ENCODE measurements at places on chromosomes 5 and 9.

DNA sequence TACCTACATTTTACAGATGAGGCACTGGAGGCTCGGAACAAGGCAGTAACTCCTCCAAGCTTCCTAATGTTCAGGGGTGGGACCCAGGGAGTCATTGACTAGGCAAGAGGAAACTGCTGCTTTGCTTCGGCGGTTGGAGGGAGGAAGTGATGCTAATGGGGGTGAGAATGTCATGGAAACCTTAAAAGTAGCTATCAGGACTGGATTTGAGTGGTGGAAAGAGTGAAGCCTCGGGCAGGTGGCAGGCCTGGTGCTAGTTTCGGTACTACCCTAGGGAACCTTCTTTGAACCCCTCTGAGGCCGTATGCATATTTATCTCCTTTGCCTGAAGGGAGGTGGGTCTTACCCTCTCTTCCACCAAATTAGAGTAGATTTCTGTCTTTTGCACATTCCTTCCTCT lies 1.6 kb downstream of the BSPRY start:
- no peak for DNase-seq

GRCh38 chr5:143234162-143234842 lies 169.2 kb downstream of the NR3C1 start:
- no peak for DNase-seq

GRCh38 chr5:16147179-16147900 lies 32.3 kb downstream of the MARCHF11 start:
- DNase-seq: no peak

DNA sequence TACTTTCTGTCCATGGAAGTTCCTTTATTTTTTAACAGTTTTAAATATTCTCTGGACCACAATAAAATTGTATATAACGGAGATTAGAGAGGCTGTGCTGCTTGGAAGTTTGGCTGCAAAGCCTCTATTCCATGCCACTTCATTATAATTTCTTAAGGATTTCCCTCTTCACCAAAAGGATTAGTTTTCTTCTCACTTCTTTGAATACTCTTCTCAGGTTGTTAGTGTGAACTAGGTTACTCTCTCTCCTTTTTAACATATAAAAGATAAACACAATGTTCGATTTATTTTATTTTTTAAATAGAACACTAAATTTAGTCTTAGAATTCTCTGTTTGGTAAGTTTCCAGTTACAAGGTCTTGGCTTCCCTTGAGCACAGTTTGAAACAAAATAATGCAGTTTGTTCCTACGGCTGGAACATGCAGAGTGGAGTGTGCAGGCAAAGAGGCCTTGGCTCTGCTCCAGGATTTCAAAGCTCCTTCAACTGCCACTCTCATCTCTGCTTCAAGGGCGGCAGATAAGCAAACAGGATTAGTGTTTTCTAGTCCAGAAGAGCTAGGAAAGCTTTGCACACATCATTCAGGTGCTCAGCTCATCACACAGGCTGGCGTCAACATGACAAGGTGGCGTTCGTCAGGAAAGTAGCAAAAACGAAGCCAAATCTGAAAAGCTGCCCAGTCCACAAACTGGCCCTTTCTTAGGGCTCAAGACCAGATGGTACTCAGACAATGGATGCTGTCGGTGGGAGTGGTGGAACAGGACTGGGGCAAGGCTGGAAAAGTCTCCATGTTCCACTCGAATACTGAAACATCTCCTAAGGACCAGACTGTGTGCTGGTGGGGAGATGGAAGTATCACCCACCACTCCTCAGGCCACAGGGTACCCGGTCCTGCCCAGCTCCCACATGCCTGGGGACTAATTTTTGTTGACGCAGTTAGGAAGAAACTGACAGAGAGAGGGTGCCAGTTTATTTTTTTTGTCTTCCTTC lies 286.6 kb downstream of the CRB2 start:
- no peak for DNase-seq

DNA sequence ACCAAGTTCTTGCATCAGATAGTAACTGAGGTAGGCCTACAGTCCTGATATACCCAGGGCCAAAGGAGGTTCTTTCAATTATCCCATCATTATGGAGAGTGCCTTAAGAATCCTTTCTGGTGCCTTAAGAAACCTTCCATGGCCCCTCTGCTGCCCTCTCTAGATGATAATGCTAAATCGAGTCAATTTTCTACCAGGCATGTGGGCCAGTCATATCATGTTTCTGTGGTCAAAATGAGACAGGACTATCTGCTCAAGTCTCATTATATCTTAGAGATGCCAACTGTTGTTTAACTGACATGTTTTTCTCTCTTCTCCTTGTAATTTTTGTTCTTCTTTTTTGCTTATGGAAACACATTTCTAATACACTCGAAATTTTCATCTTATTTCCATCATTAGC lies 127.6 kb downstream of the EDIL3 start:
- DNase-seq: no peak

DNA sequence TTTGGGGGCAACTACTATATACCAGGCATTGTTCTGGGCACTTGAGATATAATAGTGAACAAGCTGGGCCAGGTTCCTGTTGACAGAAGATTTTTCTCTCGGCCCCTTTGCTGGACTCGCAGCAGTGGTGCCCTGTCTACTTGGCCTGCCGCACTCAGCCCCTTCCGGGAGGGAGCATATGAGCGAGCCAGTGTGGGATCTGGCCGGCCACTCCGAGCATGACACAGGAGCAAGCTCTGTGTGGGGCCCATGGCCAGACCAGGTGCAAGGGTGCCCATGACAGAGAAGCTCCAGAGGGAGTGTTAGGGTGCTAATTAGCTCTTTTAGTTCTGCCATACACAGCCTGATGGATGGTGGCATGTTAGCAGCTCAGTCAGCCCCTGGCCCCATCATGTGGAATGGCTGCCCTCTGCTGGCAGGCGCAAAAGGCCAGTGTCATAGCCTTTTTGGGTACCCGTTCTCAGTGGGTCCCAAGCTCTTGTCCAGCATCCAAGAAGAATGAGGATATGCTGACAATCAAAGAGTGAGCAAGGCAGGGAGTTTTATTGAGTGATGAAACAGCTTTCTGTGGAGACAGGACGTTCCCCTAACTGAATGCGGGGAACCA lies 9.3 kb upstream of the KIF4B start:
- no peak for DNase-seq

- no peak for DNase-seq
Observed at GRCh38 chr9:82423700-82424099, 435.1 kb downstream of the SPATA31D1 start.

GRCh38 chr9:136975644-136976043 lies 1.7 kb upstream of the PTGDS start:
- DNase-seq: no peak

DNA sequence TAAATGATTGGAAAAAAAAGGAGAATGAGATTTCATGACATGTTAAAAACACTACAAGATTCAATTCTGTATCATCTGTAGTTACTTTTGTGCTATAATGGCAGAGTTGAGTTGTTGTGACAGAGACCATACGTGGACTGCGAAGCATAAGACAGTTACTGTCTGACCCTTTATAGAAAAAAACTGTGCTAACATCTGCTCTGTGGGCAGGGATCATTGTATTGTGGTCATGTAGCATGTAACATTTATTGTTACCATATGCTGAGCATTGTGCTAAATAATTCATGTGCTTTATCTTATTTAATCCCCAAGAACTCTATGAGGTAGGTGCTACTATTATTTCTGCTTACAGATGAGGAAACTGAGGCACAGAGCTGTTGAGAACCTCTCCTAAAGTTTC lies 147.3 kb upstream of the HMHB1 start:
- DNase-seq: no peak

GRCh38 chr5:98794001-98794400 lies 20.5 kb downstream of the RGMB start:
- no peak for DNase-seq

DNA sequence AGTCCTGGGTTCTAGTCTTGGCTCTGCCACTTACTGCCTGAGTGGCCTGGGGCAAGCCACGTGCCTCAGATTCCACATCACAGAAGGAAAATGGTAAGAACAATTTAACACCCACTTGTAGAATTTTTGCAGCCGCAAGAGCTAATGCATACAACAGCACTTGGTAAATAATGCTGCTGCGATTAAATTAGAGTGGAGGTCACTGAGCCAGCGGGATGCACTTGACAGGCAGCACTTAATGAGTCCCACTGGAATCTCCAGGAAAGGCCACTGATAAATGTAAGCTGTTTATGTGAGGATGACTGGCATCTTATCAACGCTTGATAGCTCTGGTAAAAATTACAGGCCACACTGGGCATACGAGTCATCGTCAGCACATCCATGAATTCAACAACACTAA lies 59.4 kb upstream of the UBTD2 start:
- no peak for DNase-seq

DNA sequence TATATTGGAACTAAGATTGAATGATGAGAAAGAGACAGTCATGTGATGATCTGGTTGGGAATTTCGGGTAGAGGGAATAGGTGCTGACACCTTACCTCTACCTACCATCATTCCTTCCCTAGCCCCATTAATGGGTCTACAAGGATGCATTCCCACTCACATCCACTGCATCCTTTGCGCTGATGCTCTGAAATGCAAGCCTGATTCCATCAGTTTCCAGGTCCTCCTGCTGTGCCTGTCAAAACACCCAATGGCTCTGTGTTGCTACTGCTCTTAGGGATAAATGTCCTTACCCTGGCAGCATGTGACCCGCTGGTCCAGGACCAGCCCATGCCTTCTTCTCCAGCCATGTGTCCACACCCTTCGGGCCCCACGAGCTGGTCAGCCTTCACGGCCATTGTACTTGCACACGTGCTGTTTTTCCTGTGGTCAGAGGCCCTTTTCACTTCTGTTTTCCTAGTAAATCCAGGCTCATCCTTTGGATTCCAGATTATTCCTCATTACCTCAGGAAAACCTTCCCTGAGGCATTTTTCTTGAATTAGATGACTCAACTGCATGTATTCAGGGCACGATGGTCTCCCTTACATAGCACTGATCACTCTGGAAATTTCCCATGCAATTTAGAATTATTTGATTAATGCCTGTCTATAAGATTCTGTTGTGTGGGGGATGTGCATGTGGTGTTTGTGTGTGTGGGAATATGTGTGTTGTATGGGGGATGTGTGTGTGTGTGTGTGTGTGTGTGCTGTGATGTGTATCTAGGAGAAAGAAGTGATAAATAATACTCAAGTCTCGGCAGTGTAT lies 185.0 kb downstream of the DIRAS2 start:
- DNase-seq: no peak

- no peak for DNase-seq
Observed at GRCh38 chr5:133274597-133274935, 222.8 kb downstream of the HSPA4 start.

DNA sequence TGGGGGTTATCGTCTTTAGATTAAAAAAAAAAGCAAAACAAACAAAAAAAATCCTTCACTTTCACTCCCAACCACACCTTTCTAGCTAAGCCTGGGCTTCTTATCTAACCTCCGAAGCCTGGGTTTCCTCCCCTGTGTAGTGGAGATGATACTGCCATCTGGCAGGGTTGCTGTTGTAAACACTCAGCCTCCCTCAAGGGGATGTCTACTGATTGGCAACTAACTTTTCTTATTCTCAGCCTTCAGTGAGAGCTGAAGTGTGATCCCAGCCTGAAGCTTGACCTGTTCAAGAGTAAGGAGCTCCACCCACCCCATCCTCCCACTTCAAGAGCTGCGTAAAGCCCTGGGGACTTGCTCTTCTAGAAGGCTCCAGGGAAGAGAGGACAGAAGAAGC lies 21.5 kb upstream of the WWC1 start:
- DNase-seq: no peak

GRCh38 chr5:169648725-169649310 lies 11.7 kb downstream of the DOCK2 start:
- no peak for DNase-seq

- no peak for DNase-seq
Observed at GRCh38 chr9:72497447-72498046, 23.9 kb upstream of the TMC1 start.

DNA sequence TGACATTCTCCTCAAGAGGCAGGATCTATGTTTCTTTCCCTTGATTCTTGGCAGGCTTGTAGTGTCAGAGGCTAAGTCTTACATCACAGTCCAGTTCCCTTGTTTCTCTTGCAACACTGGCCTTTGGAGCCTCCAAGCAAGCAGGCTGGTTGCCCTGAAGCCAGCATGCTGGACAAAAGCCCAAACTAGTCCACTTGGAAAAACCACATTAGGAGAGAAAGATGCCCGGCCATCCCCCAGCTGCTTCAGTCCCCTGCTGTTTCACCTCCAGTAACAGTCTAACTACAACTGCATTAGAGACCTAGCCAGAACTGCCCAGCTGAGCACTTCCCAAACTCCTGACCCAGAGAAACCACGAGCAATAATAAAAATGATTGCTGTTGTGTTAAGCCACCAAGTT lies 87.6 kb downstream of the ADAMTS6 start:
- no peak for DNase-seq

DNA sequence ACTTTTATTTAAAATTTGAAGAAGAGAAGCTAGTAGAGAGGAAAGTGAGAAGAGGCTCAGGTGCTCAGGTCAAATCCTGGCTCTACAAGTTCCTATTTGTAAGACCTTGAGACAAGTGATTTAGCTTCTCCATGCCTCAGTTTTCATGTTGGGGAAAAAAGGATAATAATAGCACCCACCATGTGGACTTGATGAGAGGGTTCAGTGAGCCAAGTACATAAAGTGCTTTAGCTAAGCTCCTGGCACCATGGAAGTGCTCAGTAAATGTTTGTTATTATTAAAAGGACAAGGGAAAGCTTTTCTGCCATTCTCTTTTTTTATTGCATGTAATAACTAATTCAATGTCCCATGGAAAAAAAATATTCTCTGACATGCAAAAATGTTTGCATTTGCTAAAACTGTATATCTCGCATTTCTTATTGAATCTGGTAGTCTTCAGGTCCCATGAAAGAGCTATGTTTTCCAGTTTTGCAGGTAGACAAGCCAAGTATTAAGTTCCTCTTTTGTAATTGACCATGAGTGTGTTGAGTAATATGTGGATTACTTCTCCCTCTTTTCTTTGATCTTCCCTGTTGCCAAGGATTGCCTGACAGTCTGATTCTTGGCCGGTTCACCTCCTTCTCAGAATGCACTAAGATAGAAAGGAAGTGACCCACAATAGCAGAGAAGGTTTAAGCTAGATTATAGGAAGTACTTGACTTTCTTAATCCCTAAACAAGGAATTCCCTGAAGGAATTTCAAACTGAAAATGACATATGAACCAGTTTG lies 45.6 kb upstream of the TRIM32 start:
- no peak for DNase-seq

DNA sequence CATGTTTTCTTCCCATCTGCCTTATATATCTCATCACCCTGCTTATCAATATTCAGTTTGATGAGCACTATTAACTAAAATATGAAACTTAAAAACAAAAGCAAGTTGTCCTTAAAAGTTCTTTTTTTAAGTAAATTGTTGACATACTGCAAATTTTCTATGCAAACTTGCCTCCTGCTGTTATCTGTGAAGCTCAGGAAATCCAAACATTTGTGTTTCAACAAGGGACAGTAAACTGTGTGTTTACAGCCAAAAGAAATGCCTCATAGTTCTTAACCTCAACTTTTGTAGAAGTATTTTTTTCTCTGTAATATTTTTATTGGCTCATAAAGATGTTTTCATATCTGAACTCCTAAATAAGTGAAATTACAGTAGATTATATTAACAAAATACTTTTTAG lies 7.7 kb upstream of the TTC23L start:
- no peak for DNase-seq
